Fibroblast of skin of right quadriceps (primary cell): ENCODE measurements at places on chromosomes 7 and 10.
A peak's percentile ranks its signal among the peaks of the same experiment; 100 is the strongest.

GRCh38 chr7:84196084-84196503 is 1.5 kb upstream of the SEMA3A start:
- peak; percentile 68 for DNase-seq

- no peak for DNase-seq
Measured at GRCh38 chr10:18113881-18114280, 26.3 kb upstream of the CACNB2 start.

- peak; percentile 73 for DNase-seq
Measured at GRCh38 chr10:1061930-1062774, 6.0 kb downstream of the WDR37 start.

GRCh38 chr7:154306036-154306435 is 253.8 kb downstream of the DPP6 start:
- no peak for DNase-seq

DNA sequence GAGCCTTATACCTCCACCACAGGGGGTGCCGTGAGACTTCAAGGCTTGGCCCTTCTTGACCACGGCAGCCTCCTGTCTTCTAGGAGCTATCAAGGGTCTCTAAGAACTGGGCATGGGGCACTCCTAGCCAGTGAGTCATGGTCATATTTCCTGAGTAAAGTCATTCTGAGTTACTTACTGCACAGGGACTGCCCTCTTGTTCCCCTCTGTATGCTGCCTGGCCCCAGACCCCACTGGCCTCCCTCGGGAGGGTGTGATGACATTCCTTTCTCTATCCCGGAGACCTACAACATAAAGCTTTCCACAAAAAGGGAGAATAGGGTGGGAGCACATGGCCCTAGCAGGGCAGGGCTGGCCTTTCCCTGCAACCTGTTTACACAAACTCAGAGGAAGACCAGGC is 21.4 kb downstream of the DPCD start:
- peak; percentile 8 for DNase-seq

- no peak for DNase-seq
Measured at GRCh38 chr10:129133856-129134255, 333.2 kb upstream of the MGMT start.

DNA sequence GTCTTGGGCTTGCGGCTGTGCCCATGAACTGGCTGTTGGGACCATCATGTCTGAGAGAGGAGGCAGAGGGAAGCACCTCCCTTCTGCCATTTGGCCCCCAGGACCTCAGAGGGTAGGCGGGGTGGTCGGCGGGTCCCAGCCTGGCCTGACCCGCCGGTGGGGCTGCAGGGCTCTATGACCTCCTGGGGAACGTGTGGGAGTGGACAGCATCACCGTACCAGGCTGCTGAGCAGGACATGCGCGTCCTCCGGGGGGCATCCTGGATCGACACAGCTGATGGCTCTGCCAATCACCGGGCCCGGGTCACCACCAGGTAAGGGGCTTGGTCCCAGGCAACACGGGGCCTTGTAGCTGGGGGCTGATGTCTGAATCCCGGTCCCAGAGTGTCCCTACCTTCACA is 14.1 kb downstream of the SUMF2 start:
- DNase-seq, result no peak

GRCh38 chr10:61463035-61463909 is 10.1 kb upstream of the TMEM26 start:
- peak; percentile 74 for DNase-seq

DNA sequence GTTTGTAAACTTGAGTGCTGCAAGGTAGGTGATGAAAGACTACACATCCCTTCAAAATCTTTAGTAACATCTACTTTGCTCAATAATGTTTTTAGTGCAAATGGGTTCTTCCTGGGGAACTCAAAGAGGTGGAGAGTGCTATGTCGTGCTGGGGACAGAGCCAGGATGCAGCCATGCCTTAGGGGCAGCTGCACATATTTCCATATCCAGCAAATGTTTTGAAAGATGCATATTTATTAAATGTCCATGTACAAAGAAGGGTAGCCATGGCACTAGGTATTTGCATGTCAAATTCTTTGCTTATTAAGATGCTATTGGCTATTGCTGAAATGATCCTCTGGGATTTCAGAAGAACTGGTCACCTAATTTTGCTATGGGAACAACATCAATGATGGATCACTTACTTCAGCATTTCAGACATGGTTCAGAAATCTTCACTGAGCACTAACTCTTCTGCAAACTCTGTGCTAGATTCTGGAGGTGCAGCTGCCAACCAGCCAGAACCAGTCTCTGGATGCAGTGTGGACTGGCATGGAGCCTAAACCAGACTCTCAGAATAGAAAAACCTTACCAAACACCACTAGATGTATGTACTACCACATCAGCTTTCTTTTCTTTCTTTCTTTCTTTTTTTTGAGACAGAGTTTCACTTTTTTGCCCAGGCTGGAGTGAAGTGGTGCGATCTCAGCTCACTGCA is 31.7 kb upstream of the DNMBP start:
- no peak for DNase-seq

DNA sequence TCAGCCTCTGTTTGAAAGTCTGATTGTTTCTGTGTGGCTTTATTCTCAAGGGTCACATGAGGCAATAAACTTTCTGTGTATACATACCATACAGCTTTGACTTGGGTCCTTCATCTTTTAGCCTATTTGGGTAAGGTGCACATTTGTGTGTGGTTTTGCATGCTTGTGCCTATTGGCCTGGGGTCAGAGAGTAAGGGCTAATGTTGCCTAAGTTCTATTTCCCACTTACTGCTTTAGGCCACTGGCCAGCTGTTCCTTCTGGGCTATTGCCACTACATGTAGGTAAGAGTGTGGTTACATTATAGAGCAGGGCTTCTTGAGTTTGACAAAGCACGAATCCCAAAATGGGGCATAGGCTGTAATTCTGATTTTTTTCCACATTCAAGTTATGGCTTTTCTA is 21.8 kb downstream of the BBIP1 start:
- no peak for DNase-seq

DNA sequence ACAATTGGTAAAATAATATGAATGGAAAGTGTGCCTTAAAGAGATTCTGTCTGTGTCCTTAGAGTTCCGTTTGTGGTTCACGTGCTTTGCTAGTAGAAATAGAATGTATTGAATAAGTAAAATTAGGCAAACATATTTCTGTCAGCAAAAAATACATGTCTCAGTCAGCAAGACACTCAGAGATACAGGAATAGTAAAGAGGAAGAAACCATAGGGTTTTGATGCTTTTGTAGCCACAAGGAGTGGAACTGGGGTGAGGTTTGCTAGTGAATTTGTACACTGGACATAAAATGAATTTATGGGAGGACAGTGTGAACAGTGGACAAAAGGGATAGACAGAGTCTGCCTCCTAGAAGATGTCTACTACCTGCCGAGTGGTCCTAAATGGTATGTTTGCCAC is 289.2 kb upstream of the NRP1 start:
- DNase-seq, result no peak
